RKO (cell line): ENCODE measurements at places on chromosomes 6 and 20.

DNA sequence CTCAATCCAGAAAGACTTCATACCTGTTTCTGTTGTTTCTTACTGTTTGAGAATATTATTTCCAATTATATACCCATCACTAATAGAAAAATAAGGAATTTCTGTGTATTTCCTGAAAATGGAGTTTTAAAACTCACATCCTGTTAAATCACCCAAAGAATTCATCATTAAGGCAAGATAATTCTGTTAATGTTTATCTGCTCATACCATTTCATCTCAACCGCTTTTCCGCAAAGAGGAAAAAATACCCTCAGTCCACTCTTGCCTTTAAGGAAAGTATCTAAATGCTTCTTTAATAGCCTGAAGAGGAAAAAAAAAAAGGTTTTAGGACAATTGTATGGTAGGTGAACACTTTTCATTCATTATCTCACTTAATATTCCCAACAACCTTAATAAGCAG, 7.3 kb downstream of the TPMT start:
- no peak for DNase-seq

GRCh38 chr6:144767051-144767450, 481.9 kb downstream of the UTRN start:
- no peak for DNase-seq

- DNase-seq, result no peak
Measured at GRCh38 chr20:31604567-31605030, 490 bp upstream of the ID1 start.

DNA sequence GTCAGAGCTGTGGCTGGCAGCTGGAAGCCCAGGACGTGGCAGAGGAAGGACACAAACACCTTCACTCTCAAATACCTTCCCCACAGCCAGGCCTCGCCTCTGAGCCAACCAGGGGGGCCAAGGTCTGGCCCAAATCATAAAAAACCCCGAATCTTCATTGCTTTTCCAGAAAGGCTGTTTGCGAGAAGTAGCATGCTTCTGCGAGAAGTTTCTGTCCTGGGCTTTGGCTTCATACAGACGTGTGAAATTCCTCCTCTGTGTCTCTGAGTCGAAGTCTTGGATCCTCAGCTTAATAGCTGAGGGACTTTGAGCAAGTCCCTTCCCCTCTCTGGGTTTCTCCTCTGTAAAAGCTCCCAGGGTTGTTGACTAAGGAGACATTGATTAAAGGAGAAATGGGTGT, 63.0 kb downstream of the CHMP4B start:
- DNase-seq, result no peak

DNA sequence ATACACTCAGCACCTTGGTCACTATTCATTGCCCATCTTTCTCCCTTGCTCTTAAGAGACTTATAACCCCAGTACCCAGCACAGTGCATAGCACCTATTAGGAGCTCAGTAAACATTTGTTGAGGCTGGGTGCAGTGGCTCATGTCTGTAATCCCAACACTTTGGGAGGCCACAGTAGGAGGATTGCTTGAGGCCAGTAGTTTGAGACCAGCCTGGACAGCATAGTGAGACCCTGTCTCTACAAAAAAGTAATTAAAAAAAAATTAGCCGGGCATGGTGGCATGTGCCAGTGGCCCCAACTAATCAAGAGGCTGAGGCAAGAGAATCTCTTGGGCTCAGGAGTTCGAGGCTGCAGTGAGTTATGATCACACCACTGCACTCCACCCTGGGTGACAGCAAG, 8.2 kb upstream of the EIF2S2 start:
- DNase-seq, result no peak

- no peak for DNase-seq
Measured at GRCh38 chr20:11234608-11235007, 560.8 kb upstream of the JAG1 start.

DNA sequence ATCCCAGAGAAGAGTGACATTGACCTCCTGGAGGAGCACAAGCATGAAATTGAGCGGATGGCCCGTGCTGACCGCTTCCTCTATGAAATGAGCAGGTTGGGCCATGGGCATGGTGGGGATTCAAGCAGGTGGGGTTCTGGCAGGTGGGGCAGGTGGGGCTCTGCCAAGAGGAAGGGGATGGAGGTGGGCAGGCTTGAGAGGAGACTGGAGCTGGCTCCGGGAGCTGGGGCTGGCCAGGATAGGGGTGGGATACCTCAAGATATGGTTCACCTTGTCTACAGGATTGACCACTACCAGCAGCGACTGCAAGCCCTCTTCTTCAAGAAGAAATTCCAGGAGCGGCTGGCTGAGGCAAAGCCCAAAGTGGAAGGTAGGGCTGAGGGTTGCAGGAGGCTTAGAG, 42.9 kb downstream of the MOCS1 start:
- no peak for DNase-seq

- no peak for DNase-seq
Measured at GRCh38 chr20:61728326-61728725, 337.4 kb downstream of the TAF4 start.

DNA sequence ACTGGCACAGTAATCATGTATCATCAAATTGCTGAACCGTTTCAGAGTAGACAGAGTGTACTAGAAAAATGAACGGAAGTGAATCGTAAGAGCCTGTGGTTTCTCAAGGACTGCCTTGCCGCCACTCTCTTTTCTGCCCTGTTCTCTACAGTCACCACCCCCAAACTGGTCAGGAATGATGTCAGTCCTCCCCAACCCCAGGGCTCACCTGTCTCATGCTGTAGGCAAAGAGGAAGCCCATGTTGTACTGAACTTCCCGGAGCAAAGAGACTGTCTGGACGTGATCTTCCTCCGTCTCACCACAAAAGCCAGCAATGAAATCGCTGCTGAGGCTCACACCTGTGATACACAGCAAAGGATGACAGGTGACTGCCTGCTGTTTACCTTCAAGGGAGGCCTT, 31.0 kb downstream of the CDK5RAP1 start:
- no peak for DNase-seq

DNA sequence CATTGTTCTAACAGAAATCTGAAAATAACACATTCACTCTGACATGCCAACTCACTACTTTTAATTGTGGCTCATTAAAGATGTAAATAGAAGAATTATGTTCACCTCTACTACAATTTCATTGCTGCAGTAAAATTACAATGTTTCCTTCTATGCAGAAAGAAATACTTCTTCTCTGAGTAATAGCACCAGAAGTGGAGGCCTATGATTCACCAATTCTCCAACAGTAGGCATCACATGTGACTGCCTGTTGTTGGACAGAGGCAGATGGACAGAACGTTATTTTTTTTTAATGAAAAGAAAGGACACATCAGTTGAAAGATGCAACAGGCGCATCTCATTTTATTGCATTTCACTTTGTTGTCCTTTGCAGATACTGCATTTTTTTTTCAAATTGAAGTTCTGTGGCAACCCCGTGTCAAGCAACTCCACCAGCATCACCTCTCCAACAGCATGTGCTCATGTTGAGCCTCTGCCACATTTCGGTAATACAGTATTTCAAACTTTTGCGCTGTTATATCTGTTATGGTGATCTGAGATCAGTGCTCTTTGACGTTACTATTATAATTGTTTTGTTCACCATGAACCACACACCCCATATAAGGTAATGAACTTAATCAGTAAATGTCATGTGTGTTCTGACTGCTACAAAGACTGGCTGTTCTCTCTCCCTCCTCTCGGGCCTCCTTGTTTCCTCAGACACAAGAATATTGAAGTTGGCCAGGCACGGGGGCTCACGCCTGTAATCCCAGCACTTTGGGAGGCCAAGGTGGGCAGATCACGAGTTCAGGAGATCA, 121.4 kb downstream of the ATXN1 start:
- DNase-seq, result peak; percentile 36

DNA sequence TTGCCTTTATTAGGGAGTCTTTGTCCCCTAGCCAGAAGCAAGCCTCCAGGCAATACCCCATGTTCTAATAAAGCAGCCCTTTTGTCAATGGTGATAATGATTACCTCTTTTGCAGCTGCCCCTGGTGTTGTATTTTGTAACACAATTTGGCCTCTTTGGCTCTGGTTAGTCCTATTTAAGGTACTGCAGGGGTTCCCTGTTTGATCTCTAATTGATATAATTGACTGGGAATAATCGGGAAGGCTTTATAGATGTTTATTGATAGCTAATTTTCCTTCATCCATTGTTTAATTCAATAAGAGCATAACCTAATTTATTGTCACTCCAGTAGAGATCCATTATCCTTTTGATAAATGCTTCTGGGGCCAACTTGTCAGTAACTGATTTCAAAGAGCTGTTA, 537.2 kb downstream of the PKHD1 start:
- DNase-seq, result no peak

GRCh38 chr6:81085431-81085790, 667.1 kb downstream of the TENT5A start:
- no peak for DNase-seq

GRCh38 chr6:41519305-41519744, 26.9 kb upstream of the FOXP4 start:
- no peak for DNase-seq

- no peak for DNase-seq
Measured at GRCh38 chr6:42404484-42404883, 47.2 kb downstream of the TRERF1 start.

DNA sequence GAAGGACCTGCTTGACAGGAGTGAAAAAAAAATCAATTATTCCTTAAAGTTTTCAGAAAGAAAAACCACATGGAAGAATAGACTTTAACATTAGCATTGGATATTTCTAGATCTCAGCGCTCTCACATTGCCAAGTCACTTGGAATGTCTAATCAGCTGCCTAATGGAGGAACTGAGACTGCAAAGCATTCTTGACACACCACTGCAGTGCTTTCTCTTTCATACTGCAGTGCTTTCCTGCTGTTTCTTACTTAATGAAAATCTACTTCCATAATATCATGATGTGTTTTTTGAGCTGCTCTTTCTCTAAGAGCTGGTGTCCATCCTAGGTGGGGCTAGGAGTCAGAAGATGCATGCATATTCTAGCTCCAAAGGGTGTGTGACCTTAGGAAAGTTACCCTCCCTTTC, 20.4 kb upstream of the MCM3 start:
- DNase-seq, result no peak

DNA sequence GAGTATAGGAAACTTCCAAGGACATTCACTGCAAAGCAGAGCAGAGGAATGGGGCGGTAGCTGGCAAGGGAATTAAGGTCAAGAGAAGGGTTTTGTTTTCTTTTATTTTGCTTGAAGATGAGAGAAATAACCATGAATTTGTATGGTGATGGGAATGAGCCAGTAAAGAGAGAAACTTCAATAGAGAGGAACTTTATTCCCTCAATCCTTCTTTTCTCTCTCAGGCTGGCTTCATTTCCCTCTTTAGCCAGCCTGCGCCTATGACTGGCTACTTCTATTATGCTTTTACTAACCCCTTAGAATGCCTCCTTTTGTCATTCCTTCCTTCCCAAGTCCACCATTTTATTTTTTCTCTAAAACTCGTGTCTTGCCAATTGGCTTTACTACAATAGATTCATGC, 101.4 kb upstream of the CEP85L start:
- DNase-seq, result no peak

- no peak for DNase-seq
Measured at GRCh38 chr20:7770046-7770445, 170.2 kb downstream of the HAO1 start.

DNA sequence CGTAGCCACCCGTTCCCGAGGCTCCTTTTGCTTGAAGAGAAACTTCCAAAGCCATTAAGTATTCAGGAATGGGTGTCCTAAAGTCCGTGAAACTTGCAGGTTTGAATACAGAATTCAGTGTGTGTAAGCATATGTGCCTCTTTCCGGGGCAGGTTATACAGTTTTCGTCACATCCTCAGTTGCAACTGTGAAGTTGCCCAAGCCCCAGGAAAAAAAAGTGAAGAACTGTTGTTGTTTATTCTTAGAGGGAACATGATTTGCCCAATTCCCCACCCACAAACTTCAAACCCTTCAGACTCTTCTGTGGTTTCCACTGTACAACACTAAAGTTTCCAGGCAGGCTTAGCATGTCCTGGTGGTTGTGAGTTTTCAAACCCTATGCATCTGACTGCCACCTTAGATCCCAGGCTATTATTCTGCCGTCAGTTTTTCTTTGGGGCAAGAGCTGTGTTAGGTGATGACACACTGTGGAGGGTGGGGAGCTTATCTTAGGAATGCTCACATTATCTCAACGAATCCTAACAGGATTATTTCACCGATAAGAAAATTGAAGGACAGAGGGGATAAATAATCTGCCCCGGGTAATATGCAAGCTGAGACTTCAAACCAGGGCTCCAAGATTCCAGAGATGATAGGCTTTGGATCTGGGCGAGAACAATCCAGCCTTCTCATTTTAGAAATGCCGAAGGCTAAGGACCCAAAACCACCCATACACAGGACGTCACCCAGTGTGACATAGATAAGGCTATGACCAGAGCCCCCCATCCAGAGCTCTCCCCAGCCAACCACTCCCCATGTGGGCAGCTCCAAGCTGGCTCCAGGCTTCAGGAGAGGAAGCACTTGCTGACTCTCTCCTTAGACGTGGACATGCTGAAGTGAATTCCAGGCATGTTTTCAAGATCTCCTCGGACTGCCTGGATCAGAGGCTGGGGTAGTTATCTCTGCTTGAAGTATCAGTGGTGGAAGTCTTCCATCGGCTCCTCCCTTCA, 81.7 kb upstream of the AFDN start:
- no peak for DNase-seq

- DNase-seq, result no peak
Measured at GRCh38 chr6:167734662-167735083, 92.0 kb upstream of the AFDN start.

GRCh38 chr6:150175586-150176151, 32.8 kb downstream of the PPP1R14C start:
- DNase-seq, result no peak

DNA sequence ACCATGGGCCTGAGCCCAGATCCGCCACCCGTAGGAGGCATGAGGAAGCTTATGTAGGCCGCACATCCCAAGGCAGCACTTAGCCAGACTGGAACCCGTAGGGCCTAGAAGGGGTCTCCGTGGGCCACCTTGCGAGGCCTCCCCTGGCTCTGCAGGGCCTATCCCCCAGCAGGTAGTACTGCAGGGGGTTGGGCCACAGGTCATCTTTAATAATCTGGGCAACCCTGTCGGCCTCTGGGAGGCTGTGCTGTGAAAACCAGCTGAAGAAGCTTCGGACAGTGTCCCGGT, 18.5 kb downstream of the PLAGL2 start:
- DNase-seq, result no peak

- DNase-seq, result no peak
Measured at GRCh38 chr20:32281711-32282110, 4.3 kb downstream of the KIF3B start.

DNA sequence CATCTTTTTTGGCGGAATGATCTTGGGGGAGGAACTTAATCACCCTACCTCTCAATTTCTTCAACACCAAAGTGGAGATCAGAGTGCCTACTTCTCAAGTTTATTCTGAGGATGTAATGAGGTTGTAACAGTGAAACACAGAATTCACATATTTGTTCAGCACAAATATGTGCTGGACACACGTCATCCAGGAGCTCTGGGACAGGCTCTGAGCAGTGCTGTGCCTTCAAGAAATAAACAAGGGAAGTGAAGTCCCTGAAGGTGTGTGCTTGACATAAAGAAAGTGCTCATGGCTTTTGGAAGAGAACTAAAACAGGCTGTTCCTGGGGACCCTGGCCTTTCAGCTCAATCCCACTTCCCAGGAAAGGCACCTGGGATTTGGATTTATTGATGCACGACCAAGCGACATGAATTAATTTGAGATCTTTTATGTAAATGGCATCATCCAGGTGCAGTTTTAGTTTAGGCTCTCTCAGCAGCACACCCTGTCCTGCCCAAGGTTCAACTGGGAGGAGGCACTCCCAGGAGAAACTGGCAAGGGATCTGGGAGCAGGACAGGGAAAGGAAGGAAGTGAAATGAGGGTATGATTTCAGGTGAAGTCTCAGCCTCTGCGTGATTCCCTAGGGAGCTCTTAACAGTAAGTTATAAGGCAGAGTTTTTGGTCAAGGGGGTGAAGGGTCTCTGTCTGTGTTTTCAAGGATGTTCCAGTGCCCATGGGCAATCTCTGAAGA, 211.0 kb downstream of the FOXA2 start:
- DNase-seq, result no peak

- DNase-seq, result peak; percentile 4
Measured at GRCh38 chr6:89527634-89528033, 94.7 kb downstream of the ANKRD6 start.
